IPS DF 19.7 (cell line): ENCODE measurements at places on chromosomes 4 and X.

- no peak for DNase-seq
These were observed 103.6 kb downstream of the PHOX2B start for GRCh38 chr4:41644915-41645295.

DNA sequence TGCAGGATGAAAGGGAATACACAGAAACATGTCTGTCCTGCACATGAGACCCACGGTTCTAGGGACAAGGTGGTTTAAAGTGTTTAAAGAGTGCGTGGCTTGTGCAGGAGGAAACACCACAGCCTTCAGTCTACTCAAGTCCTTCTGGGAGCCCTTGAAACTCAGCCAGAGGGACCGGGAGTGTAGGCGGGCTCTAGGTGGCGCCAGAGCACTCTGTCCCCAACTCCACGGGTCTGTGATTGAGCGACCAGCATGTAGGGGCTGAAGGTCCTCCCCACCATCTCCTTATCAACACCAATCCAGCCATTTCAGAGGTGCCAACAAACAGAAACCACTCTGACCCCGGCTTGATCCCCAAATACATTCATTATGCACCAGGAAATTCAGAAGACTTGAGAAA, 82.0 kb upstream of the CLDN34 start:
- no peak for DNase-seq

- DNase-seq: no peak
These were observed 2.3 kb downstream of the PLAC8 start for GRCh38 chr4:83112231-83112630.

DNA sequence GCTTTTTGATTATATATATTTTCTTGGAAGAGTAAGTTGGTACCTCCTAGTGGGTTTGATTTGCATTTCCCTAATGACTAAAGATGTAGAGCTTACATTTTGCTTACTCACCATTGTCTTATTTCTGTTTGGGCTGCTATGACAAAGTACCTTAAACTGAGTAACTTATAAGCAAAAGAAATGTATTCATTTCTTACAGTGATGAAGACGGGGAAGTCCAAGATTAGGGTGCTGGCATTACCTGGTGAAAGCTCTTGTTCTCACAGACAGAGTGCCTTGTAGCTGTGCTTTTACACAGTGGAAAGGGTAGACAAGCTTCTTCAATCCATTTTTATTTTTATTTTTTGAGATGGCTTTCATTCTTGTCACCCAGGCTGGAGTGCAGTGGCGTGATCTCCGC, 229.2 kb upstream of the AGA start:
- DNase-seq: no peak

DNA sequence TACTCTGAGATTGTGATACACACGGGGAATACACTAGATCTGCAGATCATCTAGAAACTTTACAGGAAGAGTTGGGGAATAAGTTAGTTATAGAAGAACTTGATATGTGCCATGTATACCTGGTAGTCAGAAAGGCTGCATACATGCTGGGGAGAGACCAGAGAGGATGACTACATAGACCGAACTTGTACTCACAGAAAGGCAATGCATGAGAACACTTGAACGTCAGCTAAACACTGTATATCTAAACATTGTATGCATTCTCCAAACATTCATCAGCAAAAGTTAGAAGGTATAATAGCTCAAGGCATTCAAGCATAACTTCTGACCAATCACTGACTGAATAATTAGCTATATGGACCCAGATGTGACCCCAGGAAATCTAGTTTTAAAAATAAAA, 78.0 kb upstream of the PDHA2 start:
- DNase-seq: no peak

GRCh38 chr4:71201057-71201456, 137.8 kb upstream of the SLC4A4 start:
- DNase-seq: no peak

DNA sequence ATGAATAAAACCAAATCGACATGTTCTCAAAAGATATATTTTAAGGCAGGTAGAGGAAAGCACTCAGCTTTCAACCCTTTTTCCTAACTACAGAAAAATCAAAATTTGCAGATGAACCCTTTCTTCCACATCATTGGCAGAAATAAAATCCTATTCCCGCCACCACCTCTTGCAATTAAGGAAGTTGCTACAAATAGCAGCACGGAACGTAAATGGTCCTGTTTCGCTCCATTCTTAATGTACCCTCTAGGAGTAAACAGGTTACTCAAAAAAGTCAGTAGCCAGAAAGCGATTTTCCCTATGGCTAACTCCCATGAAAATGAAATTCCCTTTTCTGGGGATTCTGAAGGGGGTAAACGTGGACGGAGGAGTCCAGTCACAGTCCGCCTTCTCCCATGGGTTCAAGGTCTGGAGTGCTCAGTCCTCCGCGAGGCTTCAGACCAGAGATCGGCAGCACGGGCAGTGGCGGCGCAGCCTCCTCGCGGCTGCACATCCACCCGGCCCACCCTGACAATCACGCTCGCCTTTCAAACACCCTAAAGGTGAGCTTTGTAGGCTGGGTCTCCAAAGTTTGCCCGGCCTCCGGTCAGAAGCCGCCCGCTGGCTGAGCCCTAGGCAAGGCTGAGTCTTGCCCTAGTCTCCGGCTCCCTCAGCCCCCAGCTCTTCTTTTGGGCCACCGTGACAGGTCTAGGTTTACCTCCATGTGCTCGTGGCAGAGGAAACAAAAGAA, 1.8 kb downstream of the ATP11C start:
- DNase-seq: no peak

- no peak for DNase-seq
These were observed 19.6 kb upstream of the SASH3 start for GRCh38 chrX:129760155-129760554.

GRCh38 chr4:78862314-78862737, 76.9 kb downstream of the PAQR3 start:
- DNase-seq: no peak
